ENCODE measurements at places on chromosomes 5 and 9.

- DNase-seq, result no peak
These were observed 22.4 kb downstream of the ZDHHC11B start for GRCh38 chr5:761854-762710.

- no peak for DNase-seq
These were observed 27.1 kb downstream of the ZDHHC11B start for GRCh38 chr5:757346-757930.

DNA sequence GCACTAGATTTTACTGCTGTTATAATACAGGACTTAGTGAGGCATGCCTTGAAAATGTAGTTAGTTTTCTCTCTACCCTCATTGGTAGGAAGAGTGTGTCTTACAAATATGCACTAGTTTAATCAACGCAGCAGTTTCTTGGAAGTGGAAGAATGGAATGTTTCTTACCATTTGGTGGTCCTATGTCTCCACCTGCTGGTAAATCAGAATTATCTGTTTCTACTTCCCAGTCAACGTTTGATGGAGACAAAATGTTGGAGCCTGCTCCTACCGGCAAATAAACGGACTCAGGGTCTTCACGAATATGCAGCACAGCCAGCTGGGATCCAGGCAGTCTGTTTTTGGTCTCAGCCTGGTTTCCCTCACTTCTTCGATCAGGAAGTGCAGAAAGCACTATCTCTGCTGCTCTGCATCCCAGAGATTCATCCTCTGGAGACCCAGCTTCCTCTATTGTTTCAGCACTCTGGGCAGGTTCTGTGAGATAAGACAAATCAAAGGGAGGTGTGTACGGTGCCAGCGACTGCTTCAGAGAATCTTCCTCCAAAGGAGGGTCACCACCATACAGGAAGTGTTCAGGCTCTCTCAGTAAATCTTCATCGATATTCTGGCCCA lies 59.5 kb upstream of the PCA3 start:
- no peak for DNase-seq

GRCh38 chr5:93723681-93724080 lies 17.7 kb downstream of the POU5F2 start:
- no peak for DNase-seq

- no peak for DNase-seq
These were observed 448.8 kb downstream of the TLE4 start for GRCh38 chr9:80020530-80020929.

GRCh38 chr9:116151966-116152381 lies 1.6 kb upstream of the PAPPA start:
- DNase-seq, result no peak

All from central memory CD8-positive, alpha-beta T cell (primary cell).